T47D (cell line): ENCODE measurements at places on chromosomes 2 and 18.
A peak's percentile ranks its signal among the peaks of the same experiment; 100 is the strongest.

DNA sequence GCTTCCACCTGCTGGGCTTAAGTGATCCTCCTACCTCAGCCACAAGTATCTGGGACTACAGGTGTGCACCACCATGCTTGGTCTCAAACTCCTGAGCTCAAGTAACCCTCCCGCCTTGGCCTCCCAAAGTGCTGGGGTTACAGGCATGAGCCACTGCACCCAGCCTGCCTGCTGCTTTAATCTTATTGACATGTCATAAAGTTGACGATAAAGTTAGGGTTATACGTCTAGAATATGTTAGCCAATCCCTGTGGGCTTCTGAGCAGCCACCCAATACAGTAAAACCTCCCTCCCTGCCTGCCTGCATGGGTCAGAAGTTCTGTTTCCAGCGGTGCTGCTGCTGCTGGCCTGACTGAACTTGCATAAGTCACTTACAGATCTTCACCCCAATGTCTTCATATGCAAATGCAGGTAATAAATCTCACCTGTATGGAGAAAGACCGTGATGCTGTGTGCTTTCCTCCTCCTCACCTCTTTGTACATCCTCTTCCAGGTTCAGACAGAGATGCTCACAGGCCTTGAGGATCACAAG, 30.1 kb downstream of the TGIF1 start:
- no peak for DNase-seq

GRCh38 chr2:165417009-165417408, 52.5 kb upstream of the CSRNP3 start:
- DNase-seq, result no peak

- DNase-seq, result no peak
These were observed 13.7 kb upstream of the LRP1B start for GRCh38 chr2:142144547-142144946.

DNA sequence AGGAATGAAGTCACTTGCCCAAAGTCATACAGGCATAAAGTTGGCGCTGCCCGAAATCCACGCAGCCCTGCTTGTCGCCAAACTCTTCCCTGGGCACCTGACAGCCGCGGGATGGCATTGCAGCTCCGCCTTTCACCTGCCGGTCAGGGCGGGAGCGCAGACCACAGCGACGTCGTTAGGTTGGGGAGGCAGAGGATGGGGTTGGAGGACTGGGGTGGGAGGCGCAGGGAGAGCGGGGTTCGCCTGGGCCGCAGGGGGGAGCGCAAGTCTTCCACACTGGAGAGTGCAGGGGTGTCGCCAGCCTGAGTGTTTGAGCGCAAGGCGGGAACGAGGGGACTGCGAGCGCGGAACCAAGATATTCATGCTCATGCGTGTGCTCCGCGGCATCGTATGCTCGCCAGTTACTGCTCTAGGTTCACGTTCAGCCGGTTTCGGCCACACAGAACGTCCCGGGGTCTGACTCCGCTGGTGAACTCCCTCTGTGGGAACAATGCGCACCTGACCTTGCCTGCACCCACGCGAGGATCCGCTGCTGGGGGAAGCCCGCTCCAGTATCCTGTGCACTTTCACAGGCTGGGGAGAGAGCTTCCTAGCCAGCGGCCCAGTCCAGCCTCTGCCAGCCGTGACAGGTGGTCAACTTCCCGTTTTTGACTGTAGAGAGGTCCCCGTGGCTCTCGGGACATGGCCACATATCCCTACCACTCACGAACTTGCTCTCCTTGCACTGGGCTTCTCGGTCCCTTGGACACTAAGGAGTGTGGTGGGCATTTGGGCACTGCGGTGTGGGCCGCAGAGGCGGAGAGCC, 767 bp upstream of the NPPC start:
- DNase-seq, result peak; percentile 44

DNA sequence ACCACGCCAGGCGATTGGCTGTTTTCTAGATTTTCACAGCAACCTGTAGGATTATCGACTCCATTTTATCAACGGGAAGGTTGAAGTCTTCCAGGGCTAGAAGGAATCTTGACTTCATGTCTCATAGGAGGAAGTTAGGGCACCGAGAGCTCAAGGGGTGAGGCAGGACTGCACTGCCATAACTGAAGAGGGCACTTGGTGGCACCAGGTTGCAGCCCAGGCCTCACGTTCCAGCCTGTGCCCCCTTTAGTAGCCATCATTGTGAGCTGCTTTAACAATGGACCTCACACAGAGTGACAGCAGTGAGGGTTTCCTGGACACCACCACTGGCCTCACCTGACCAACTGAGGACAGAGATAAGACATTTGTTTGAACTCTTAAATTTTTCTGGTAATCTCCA, 22.9 kb upstream of the RPL37A start:
- DNase-seq, result no peak

DNA sequence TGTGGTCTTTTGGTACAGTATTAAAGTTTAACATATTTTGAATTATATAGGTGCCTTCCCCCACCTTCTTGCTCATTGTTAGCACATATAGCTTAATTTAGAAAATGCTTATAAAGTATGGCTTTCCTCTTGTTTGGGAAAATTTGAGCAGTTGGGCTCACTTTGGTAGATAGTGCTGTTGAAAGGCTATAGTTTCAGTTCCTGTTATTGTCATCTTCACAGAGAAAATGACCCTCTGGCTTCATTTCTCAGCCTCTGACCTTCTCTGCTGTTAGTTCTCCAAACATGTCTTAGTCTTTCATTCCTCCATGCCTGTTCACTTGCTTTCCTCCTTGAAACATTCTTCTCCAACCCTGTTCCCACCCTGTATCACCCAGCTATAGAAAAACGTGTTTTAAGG, 200.6 kb downstream of the WDR7 start:
- DNase-seq, result no peak

DNA sequence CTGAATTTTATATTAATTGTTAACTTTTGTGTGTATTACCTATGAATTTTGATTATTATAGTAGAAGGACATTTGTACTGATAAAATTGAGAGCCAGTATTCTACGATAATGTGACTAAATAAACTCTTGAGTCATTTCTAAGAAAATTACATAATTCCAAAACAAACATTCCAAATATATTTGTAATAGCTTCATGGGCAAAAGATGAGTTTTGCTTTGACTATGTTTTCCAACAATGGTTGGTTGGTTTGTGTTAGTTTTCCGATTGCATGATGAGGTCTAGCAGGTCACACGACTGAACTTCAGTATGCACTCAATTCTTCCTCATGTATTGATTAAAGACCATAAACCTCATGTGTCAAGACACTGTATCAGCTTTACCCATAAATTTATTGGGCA, 71.7 kb upstream of the WDR75 start:
- DNase-seq, result no peak
